HS-27A (cell line): ENCODE measurements at places on chromosomes 11 and 22.

GRCh38 chr11:7899418-7899817 is 31.6 kb downstream of the OR10A6 start:
- no peak for DNase-seq

GRCh38 chr11:22444076-22444475 is 105.9 kb downstream of the SLC17A6 start:
- DNase-seq = no peak

GRCh38 chr11:59216641-59217564 is 4.2 kb upstream of the MPEG1 start:
- no peak for DNase-seq

- DNase-seq = no peak
Observed at GRCh38 chr11:124536520-124536919, 6.9 kb downstream of the OR8B12 start.

- DNase-seq = no peak
Observed at GRCh38 chr22:30198921-30199320, 47.6 kb downstream of the LIF start.

GRCh38 chr11:69377029-69377952 is 83.3 kb downstream of the MYEOV start:
- no peak for DNase-seq

GRCh38 chr11:29224739-29225384 is 792.0 kb downstream of the KCNA4 start:
- DNase-seq = no peak

DNA sequence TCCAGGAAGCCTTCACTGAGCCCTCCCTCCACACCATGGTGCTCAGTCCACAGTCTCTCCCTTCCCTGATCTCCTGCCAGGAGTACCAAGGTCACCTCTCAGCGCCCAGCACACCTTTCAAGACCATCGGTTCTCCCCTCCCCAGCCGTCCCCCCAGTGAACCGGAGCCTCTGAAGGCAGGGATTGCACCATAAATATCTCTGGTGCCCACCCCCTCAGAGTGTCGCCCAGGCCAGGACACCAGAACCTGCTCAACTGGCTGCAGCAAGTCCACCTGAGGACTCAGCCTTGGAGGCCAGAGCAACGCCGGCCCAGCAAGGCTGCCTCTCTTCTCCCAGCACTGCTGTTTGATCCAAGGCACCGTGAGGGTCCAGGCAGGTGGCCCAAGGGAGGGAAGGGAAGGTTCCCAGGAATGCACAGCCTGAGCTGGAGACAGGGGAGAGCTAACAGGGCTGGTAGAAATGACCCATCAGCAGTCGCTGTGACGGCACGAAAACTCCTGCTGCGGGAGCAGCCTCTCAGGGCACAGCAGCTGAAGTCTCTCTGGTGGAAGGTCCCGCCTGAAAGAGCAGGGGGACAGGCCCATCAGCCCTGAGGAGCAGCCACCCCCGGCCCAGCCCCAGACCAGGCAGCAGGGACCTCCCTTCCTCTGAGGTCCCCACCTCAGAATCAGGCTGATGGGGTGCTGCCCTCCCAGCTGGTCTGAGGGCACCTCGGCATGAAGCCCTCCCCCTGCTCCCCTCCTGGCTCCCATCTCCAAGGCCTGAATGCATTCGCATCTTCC is 80.3 kb downstream of the BUD13 start:
- DNase-seq = no peak

GRCh38 chr11:7617032-7617431 is 56.3 kb downstream of the CYB5R2 start:
- no peak for DNase-seq

GRCh38 chr11:8361206-8361605 is 97.5 kb upstream of the LMO1 start:
- no peak for DNase-seq

GRCh38 chr11:27296497-27296896 is 66.5 kb downstream of the CCDC34 start:
- DNase-seq = no peak

DNA sequence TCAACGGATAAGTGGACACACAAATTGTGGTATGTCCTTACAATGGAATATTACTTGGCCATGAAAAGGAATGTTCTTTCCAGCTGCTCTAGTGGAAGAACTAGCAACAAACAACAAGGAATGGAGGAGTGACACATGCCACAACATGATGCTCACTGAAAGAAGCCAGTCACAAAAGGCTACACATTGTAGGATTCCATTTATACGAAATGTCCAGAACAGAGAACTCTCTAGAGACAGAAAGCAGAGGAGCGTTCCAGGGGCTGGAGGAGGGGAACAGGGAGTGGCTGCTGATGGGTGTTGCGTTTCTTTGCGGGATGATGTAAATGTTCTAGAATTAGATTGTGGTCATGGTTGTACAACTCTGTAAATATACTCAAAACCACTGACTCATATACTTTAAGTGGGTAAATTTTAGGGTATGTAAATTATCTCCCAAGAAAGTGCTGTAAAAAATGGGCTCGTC is 32.4 kb upstream of the PDGFB start:
- no peak for DNase-seq

- peak; percentile 81 for DNase-seq
Observed at GRCh38 chr11:62398011-62398994, 20.5 kb upstream of the SCGB1A1 start.

DNA sequence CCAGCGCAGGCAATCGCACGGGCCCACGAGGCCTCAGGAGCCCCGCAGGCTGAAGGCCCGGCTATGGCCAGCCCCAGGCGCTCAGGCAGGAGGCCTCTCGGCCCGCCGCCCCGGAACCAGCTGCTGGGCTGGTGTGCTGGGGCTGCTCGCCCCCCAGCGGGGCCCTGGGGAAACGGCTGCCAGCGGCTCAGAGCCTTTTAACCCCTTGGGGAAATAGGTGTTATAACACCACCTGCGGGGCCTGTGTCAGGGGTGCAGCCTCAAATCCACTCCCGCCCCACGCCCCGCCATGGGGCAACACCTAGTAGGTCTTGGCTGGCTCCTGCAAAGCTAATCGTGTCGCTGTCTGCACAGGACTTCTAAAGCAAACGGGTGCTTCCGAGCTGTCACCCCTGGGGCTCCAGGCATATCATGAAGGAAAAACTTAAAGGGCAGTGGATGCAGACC is 237.4 kb downstream of the TTC28 start:
- no peak for DNase-seq

GRCh38 chr11:113904379-113905101 is at the start of gene HTR3B:
TSS of gene HTR3B (plus strand) at chr11:113904796. CDS start at chr11:113904934, 138 bp downstream.
- no peak for DNase-seq

GRCh38 chr11:45216901-45217300 is 69.2 kb downstream of the SYT13 start:
- no peak for DNase-seq

DNA sequence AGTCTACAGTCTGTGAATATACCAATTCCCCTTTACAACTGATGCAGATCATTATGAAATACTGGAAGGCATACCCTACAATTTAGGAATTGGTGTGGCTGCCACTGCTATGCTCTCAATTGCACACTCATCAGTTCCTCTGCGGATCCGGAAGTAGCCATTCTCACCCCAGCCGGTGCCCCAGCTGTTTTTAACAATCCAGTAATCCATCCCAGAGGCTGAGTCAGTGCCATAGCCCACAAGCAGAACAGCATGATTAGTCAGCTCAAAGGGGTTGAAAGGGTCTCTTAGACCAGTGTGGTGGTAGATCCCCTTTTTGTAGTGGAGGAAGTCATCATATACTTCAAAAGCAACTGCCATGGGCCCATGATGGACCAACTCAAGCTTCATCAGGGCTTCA is 43.6 kb downstream of the CTSC start:
- peak; percentile 57 for DNase-seq

GRCh38 chr11:16015741-16016467 is 340.4 kb downstream of the SOX6 start:
- DNase-seq = no peak

DNA sequence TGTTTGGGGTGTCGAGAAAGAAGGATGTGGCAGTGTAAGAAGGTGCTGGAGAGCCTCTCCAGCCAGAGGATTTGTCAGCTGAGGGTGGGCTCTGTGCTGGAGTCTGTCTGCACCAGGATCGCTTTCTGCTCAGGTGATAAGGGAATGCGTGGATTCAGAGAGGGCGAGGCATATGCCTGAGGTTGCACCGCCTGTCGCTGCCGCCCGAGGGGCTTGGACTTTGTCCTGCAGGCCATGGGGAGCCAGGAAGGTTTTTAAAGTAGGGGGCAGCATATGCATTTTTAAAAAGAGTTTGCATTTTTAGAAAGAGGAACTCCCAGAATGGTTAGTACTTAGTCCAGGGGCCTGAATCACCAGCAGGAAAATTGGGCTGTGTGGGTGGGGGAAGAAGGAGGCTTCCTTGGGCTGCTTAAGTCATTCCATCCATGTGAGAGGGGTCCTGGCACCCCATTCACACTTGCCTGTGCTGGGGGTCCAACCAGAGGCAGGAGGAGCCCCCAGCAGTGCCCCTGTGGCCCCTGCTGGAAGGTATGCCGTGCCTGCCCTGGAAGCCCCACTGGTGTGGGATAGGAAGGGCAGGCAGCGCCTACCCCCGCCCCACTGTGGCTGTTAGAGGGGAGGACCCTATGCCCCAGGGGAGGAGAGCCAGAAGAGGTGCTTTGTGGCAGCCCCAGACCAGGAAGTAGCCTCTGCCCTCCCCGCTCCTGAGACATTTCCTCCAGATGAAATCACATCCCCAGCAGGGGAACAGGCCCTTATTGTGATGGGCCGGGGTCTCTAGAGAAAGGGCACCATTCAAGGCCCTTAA is 35.8 kb upstream of the MYRF start:
- no peak for DNase-seq

DNA sequence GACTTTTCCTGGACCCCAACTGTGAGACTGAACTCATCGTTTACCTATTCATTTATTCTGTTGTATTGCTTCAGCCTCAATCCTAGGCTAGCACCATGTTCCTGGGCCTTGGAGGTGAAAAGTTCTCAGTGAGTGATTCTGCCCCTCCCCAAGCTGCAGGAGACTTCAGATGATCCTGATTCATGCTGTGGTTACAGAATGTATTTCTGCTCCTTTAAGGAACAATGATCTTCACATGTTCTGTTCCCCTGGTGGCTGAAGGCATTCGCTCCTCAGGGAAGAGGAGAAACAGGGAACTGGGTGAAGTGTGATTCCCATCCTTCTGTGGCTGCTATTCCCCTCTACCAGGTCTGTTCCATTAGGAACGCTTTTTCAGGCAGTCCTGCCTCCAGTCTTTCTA is 2.4 kb downstream of the OR52E1 start:
- DNase-seq = no peak

GRCh38 chr22:23970201-23970641 is 3.5 kb downstream of the DDTL start:
- DNase-seq = no peak

DNA sequence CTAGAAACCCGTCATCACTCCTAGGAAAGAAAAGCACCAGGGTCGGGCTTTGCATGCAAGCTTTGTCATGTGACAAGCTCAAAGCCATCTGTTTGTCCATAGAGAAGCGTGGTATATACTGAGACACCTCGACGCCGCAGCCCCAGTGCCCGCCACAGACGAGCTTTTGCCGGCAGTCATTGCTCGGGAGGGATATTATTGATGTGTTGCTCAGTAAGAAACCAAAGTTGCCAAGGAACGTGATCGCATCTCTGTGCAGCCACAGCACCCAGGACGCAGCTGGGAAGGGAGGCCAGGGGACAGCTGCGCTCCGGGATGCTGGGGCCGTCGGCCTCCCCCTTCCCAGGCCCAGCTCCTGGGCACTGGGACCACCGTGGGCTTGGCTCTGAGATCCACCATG is 89.5 kb upstream of the KCNQ1OT1 start:
- DNase-seq = no peak

DNA sequence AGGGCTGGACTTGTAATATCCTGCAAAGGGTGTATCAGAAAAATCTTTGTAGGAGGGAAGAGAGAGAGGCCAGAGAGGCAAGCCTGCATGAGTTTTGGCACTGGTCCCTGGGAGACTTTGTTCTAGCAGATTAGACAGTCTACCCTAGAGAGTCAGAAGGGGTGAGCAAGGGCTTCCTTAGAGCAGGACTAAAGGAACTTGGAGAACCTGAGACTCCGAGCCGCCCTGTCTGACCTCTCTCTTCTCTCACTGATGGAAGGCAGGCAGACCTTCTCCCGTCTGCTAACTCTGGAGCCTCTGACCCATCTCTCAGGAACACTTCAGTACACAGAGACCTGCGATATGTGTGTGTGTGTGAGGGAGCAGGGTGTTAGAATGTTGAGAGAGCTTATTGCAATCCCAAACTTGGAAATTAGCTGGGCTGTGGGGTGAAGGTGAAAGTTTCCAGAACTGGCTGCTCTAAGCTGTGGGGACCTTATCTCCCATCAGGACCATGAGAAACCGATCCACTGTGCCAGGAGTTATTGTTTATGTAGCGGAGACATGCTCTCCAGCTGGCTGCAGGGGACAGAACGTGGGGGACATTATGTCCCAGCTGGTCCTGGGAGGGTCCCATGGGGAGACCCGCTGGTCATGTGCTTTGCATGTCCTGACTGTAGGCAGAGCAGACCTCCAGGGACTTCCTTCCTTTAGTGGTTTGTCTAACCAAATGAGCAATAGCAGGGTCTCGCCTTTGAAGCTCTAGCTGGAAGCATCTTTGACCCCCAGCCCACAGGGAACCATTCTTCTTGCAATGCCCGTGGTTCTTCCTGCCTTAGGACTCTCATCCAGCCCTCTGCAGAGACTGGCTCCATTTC is 51.1 kb downstream of the TIMP3 start:
- DNase-seq = no peak

DNA sequence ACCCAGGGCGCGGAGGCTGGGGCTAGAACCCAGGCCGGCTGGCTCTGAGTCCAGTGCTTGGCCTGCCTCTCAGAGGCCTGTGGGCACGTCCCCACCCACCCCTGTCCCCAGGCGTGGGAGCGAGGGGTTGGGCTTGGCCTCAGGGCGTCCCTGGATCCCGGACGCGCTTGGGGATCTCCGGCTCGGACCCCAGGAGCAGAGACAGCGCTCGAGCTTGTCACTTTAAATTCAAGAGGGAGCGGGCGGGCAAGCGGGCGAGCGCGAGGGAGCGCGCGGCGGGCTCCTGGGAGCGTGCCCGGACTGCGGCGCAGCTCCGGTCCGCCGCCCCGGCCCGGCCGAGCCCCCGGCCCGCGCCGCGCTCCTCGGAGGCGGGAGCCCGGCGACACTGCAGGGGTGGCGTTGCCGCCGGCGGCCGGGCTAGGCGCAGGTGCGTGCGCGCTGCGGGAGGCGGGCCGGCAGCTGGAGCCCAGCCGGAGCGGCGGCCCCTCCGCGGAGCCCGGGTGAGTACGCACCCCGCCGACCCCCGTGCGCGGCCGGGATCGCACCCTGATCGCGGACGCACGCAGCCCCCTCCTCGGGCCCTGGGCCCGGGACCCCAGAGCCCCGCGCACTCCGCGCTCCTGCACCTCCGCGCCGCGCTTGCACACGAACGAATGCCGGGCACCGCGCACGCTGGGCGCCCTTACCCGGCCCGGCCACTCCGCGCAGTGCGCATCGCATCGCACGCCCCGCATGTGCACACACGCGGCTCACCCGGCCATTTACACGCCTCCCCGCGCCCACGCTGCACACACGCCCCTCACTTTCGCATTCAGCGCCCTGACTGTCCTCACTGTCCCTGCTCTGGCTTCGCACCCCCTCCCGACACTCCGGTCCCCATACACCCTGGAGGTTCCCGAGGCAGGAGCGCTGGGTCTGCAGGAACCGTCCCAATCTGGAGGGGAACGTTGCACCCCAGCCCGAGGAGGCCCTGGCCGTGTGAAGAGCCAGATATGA is at the start of gene SYT12:
TSS of gene SYT12 (plus strand) at position 174 of the 996 bp plus-strand sequence. CDS start 7,011 bp downstream, outside the sequence.
- DNase-seq = no peak

- no peak for DNase-seq
Observed at GRCh38 chr11:110093407-110094297, 460 bp downstream of the ZC3H12C start.
